Right renal pelvis (tissue), 4 donors: ENCODE measurements at places on chromosomes 12 and 14.

DNA sequence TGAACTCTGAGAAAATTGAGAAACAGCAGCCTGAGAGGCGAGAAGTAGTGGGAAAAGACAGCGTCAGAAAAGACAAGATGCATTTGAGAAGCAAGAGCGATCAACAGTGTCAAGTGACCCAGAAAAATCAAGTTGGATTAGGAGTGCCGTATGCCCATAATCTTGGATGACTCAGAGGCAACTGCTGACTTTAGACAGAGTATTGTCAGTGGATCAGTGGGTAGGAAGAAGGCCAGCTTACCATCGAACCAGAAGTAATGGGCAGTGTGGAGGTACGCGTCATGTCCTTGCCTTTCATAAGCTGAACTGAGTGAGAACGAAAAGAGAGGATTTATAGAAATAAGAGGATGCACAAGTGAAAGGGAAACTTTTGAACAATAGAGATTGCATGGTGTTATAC lies 151.0 kb upstream of the NAV3 start:
- DNase-seq: no peak

- DNase-seq: no peak
Measured at GRCh38 chr14:78253986-78254385, 83.8 kb downstream of the NRXN3 start.

DNA sequence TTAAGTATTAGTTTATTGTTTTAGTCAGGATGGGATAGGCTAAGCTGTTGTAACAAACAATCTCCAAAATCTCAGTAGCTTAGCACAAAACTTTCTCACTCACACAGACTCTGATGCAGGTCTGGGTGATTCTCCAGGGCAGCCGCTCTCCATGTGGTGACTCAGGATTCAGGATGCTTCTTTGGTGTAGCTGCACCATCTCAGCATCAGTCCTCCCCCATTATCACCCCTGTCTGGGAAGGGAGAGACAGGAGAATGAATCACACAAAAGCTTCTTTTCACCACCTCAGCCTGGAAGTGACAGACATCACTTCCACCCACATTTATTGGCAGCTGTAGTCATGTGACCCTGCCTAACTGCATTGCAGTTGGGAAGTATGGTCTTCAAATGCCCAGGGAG lies 142.3 kb downstream of the DICER1 start:
- DNase-seq: no peak

GRCh38 chr14:104309657-104310369 lies 171.4 kb downstream of the KIF26A start:
- DNase-seq: no peak

GRCh38 chr14:52919971-52920370 lies 30.9 kb downstream of the FERMT2 start:
- no peak for DNase-seq

DNA sequence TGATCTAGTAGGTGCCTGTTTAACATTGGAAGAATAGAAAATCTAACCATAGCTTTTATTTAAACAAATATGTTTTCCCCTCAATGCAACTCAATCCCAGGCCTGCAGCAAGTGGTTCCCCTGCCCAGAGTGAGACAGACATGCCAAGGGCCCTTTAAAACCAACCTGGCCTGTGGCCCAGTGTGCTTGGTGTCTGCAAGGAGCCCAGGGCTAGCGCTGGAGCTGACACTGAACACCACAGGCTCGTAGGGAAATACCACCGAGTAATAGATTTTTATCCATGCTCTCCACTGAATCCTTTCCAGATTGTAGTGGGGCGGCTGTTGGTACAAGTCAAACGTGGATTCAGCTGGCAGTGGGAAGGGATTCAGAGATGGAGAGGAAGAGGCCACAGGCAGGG lies 95.6 kb upstream of the NRXN3 start:
- DNase-seq: no peak

GRCh38 chr12:3313066-3313465 lies 177.9 kb upstream of the PRMT8 start:
- DNase-seq: no peak

DNA sequence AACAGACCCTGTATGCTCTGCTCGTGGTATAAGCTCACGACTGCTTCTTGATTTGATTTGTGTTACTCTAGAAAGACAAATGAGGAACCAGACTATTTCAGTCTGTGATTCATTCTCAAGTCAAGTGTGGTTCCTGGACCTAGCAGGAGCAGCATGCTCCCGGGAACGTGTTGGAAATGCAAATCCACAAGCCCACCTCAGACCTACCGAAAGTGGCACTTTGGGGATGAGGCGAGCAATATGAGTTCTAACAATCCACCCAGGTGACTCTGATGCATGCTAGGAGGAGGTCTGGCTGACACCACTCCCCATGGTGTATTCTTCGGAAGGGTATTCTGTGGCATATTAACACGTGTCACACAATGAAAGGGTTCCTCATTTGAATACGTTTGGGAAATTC lies 59.5 kb upstream of the TMX1 start:
- DNase-seq: no peak

GRCh38 chr12:168763-169525 lies 45.0 kb downstream of the SLC6A12 start:
- no peak for DNase-seq

DNA sequence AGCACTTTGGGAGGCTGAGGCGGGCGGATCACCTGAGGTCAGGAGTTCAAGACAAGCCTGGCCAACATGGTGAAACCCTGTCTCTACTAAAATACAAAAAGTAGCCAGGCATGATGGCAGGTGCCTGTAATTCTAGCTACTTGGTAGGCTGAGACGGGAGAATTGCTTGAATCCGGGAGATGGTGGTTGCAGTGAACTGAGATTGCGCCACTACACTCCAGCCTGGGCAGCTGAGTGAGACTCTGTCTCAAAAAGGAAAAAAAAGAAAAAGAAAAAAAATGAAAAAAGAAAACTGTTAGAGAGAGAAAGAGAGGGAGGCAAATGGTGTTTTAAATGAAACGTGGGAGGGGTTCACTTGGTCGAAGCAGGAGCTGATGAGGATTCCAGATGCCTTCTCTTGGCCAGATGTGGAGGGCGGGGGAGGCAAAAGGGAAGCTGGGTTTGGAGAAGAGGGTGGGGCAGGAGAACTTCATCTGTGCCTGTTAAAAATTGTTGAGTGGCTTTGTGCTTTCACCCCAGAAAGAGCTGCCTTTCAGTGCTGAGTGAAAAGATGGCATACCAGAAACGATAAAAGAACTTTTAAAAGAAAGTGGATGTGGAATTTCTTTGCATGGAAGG lies 1.1 kb downstream of the EMP1 start:
- no peak for DNase-seq

DNA sequence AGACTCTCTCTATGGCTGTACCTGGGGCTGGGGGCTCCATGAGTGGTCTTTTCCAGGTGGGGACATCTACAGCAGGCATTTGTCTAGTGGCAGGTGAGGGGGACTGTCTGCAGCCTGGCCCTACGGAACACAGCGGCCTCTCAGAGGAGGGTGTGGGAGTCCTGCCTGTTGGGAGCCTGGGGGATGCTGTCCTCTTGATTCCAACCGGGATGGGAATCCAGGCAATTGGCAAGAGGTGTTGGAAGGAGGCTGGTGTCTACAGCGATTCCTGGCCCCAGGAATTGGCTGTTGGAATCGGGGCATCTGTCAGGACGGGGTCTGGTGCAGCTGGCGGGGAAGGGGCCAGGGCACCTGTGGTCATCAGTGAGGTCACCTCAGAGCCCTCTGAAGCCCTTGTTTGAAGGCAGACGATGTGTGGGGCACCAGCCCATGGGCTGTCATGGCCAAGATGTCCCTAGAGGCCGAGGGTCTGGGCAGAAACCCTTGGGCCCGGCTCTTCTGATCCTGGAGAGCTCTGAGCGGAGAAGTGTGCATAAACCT lies 386.3 kb downstream of the TMEM121 start:
- no peak for DNase-seq

GRCh38 chr12:94272280-94272679 lies 123.9 kb downstream of the PLXNC1 start:
- DNase-seq: no peak

GRCh38 chr12:109744986-109745942 lies 31.6 kb downstream of the FAM222A start:
- no peak for DNase-seq

- no peak for DNase-seq
Measured at GRCh38 chr14:100652744-100653143, 65.5 kb upstream of the BEGAIN start.

DNA sequence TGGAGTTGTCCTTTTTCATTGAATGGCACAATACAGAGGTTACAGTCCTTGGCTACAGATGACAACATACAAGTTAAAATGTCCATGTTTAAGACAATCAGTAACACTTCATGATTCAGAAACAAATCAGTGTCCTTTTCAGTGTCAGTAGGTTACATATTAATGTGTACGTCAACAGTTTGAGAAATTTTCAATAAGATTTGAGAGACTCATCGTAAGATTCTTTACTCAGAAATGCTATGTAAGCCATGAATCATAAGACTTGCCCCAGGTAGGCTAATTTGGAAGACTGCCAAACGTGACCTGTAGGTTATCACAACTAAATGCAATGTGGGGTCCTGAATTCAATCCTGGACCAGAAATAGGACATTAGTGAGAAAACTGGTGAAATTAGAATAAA lies 3.5 kb downstream of the RDH12 start:
- DNase-seq: no peak

DNA sequence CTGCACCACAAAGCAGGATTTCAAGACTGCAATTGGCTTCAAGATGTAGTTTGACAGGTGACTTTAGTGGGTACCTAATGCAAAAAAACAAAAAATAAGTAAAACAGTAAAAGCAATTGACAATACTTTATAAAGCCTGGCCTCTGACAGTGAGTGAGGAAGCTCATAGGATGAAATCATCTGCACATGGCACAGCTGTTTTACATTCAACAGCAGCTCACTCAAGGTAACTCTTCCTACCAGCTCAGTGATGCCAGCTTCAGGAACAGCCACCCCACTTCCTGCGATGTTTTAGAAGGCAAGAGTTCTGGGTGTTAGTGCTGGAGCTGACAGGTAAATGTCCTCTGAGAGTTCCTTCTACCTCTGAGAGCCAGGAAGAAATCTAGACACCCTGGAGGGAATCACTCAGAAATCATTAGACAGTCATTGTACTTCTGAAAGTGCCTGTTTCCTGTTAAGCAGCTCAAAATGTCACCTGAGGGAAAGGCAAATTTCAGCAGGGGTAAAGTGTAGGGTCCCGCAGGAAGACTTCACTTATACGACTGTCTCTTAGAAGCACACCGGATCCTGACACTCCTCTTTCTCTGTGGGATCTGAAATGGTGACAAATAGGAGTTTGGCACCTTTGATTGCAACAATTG lies 99.9 kb downstream of the FOXN3 start:
- DNase-seq: no peak

DNA sequence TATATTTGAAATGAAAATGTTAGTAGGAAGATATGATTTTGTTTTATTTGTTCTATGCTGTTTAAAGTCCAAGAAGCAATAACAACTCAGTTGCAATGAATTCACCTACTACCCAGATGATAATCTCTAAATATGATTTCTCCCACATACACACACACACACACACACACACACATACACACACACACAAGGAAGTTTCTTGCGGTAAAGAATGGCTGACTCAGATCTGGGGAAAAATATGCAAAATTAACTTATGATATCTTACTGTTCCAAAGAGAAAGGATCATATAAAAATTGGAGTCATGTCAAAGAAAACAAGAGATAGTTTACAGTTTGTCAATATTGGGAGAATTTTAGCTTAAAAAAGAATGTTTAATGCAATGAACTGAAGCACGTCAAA lies 456.7 kb downstream of the SLC16A7 start:
- no peak for DNase-seq

GRCh38 chr12:108694812-108695278 lies 36.5 kb downstream of the CORO1C start:
- no peak for DNase-seq

DNA sequence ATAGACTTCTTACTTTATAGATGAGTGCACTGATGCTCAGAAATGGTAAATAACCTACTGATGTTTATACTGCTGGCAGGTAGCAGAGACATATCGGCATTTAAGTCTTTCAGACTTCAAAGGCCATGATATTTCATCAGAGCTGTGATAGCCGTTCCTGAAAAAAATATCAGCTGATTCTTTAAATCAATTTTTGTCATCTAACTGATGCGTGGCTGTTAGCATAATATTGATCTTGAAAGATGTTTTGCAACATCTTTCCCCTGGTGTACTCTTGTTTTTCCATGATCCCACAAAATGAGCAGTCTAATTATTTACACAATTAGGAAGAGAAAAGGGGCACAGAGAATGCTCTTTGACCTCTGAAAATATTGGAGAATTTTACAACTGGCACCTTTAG lies 1.6 kb upstream of the SLCO1B1 start:
- DNase-seq: no peak

DNA sequence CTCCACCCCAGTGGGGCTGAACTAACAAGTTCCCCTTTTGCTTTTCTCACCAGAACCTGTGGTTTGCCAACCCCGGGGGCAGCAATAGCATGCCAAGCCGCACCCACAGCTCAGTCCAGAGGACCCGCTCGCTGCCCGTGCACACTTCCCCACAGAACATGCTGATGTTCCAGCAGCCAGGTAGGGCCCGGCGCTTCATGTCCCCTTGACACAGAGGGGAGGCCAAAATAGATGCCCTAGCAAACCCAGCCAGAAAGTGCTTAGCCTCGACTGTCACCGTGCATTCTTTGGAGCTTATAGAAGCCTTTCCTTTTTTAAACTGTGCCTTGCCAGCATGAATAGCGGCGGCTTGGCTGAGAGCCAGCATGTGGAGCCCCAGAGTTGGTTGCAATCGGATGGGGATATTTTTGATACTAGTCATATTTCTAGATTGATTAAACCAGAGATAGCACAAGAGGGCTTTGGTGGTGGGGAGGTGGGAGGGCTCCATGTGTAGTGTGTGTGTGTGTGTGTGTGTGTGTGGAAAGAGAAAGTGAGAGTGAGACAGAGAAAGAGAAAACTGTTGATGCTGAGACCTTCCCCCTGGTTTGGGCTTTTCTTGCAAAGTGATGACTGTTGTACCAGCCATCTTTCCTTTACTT lies 126.1 kb downstream of the GCH1 start:
- DNase-seq: no peak

GRCh38 chr12:89977405-89978085 lies 268.9 kb upstream of the ATP2B1 start:
- DNase-seq: no peak

DNA sequence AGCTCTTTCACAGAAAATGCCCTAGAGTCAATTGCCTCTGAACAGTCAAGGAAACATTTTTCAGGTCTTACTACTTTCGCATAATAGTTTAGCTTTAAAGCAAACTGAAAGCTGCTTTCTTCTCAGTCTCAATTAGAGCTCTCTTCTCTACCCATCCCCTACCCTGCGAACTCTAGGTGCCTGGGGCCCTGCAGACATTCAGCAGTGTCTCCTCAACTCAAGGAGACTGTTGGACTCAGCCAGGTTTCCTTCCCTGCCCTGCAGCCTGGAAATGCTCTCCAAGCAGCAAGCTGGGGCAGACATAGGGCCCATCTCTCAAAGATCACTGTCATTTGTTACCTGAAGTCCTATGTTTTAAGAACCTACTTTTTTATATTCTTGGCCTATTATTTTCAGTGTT lies 312.5 kb upstream of the PRICKLE1 start:
- DNase-seq: no peak

DNA sequence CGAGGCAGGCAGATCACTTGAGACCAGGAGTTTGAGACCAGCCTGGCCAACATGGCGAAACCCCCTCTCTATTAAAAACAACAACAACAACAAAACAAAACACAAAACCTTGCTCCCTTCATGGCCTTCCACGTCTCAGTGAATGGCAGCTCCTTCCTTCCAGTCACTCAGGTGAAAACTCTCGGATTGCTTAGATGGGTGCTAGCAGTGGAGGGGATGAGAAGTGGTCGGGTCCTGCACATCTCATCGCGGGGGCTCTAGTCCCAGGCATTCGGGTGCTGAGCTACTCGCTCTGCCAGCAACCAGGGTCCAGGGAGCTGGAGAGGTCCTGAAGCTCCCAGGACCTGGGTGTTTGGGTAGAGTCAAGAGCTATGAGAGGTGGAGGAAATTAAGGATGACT lies 7.7 kb downstream of the SLC6A13 start:
- DNase-seq: no peak
